ENCODE measurements at places on chromosomes 16 and 17.

DNA sequence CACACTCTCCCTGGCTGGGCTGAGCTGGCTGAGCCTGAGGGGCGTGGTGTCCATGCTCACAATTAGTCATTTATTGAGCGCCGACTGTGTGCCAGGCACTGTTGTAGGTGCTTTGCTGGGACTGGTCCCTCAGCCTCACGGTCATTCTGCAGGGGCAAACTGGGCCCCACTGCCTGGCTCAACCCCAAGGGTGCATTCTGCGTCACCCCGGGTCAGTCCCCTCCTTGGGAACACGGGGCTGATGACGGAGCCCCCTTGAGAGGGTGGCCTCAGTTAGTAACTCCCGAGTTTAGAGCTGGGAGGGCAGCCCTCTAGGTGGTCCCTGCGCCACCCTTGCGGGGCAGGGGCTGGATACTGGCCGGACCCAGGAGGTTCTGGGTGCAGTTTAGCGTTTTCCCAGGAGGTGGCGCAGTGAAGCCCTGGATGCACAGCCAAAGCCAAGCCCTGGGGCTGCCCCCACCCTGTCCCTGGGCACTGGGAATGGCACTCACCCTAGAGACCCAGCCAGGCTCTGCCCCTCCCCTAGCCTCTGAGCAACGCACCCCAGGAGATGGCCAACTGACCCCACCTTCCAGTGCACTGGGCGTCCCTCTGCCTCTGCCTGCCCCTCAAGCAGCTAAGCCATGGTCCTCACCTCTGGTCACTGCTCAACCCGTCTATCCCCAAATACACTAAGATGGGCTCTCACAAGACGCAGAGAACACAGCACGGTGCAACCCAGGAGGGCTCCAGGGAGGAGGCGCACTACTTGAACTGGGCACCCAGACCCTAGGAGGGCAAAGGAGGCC is 243.2 kb upstream of the GSE1 start:
- peak; percentile 31 for DNase-seq

GRCh38 chr17:67617304-67617899 is 100.3 kb upstream of the NOL11 start:
- no peak for DNase-seq

GRCh38 chr17:81157848-81158687 is 7.2 kb upstream of the PVALEF start:
- DNase-seq: no peak

DNA sequence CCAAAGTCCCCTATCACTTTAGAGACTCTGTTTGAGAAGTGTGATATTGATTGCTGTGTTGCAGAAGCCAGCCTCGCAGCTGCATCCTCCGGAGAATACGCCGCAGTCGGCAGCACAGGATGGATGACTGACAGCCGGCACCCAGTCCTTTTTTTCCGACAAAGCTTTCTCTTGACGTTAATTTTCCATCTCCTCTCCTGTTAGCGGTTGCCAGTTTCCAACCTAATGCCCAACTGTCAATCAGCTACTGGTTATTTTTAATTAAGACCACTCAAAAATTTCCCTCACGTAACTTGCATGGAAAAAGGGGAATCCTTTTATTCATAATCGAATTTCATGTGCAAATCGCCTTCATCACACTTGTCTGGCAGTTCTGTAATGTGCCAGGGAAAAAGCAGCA is 953.9 kb downstream of the CDH11 start:
- DNase-seq: no peak

- DNase-seq: peak; percentile 47
These were observed 2.0 kb downstream of the SLC16A11 start for GRCh38 chr17:7041607-7042500.

GRCh38 chr17:34445101-34445500 is 82.1 kb upstream of the CCL1 start:
- DNase-seq: no peak

DNA sequence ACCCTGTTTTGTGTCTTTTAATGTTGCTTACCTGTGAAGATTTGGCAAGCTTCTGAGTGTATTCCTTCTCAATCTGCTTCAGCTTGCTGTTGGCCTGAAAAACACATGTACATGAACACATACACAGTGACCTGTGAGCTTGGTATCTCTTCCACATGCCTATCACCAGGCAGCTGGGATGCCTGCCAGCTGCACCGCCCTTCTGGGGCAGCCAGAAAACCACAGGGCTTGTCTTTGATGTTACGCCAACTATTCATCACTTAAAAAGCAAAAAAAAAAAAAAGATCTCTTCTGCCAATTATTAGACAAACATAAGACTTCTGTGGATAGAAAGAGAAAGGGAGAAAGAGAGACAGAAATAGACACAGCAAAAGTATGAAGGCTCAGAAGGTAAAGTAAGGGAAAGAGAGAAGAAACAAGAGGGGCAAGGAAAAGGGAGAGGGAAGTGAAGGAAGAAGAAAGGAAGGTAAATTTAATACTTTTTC is 189.2 kb upstream of the AXIN2 start:
- DNase-seq: peak; percentile 22

GRCh38 chr17:59561042-59561441 is 4.4 kb upstream of the DHX40 start:
- peak; percentile 30 for DNase-seq

DNA sequence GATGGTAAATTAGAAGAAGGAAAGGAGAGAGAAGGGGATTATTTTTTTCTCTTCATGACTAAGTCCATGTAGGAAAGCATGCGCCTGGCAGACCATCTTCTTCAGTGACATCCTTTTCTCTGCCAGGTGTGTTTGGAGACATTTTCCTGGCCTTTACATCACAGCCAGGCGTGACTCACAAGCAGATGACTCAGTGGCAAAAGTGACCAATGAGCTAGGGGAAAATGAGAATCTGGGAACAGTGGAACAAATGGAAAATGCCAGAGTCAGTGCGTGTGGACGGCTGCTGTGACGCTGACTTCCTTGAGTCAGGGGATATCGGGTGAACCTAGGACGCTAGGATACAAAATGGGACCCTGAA is 9.4 kb downstream of the KIAA0513 start:
- DNase-seq: no peak

DNA sequence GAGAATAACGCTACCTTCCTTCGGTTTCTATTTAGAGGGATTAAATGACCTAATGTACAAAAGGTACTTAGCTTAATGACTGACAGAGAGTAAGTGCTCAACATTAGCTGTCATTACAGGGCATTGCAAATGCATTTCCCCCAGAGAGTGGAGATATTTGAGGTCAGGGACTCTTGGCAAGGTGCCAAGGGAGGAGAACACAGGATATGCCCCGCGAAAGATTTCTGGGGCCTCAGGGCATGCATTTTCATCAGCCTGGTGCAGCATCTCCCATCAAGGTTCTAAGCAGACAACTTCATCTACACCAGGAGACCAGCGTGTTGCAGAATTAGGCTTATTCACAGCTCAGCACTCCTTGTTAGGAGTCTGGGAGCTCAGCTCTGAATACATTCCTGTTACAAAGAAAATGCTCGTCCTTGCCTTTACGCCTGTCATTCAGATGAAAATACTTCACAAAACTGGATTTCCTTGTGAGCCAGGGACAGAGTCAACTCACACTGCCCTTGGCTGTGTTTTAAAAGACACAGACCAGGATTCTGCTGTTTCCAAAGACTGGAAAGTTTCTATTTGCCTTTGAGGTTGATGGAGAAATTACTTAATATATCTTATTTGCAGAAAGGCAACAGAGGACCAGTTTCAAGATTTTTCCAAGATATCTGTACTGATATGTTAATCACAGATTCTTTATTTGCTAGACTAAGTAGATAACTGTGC is 108.2 kb downstream of the VAT1L start:
- no peak for DNase-seq

DNA sequence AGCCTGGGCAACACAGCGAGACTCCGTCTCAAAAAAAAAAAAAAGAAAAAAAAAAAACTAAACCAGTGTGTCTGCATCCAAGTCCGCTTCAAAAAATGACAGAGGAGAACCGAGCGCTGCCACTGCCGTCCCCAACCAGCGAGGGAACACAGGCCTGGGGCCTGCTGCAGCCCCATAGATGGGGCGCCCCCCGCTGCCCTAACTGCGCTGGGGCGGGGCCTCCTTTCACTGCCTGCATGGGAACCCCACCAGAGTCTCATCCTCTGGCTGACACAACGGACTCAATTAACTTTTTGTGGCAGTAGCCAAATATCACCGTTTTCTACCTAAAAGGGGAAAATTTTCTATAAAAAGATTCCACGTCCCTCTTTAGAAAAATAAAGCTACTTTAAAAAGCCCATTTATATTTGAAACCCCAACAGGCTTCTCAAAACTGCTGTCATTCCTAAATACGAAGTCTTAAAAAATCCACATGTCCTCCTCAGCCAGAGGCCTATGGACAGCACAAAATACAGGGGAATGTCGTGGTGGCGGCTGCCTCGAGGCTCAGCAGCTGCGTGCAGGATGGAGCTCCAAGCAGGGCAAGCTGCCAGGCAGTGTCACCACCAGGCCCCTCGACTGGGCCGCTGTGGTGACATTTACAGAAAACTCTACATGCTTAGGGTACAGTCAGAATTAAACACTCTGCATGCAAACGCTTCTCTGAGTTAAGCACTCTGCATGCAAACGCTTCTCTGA is 30.3 kb downstream of the KLHDC4 start:
- DNase-seq: no peak

GRCh38 chr16:12171206-12171605 is 194.7 kb downstream of the SNX29 start:
- no peak for DNase-seq

- DNase-seq: no peak
These were observed 330.3 kb downstream of the BCAS3 start for GRCh38 chr17:61007980-61008379.

GRCh38 chr16:50838165-50838564 is 96.3 kb downstream of the CYLD start:
- no peak for DNase-seq

DNA sequence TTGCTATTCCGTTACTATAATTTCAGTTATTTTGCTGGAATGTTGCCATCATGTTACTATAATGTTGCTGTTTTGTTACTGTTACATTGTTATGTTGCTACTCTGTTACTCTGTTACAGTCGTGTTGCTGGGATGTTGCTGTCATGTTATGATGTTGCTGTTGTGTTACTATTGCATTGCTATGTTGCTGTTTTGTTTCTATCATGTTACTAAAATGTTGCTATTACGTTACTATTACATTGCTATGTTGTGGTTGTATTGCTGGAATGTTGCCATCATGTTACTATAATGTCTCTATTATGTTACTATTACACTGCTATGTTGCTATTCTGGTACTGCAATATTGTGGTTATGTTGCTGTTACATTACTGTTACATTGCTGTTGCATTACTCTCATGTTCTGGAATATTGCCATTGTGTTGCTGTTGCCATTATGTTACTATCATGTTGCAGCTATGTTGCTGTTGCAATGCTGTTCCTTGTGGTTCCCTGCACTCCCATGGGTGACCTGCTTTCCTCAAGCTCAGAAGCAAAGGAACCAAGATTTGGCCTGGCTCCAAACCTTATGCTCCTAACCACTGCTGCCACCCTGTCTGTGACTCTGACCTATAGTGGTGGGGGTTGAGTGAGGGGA is 64.4 kb downstream of the ABCC6 start:
- no peak for DNase-seq

- no peak for DNase-seq
These were observed 1.1 kb downstream of the LASP1NB start for GRCh38 chr17:38926293-38927070.
